ENCODE measurements at places on chromosomes 7 and 10.

GRCh38 chr7:132398253-132398925 is 177.9 kb downstream of the PLXNA4 start:
- DNase-seq = no peak

GRCh38 chr7:30936650-30937245 is 25.1 kb downstream of the AQP1 start:
- DNase-seq = no peak

DNA sequence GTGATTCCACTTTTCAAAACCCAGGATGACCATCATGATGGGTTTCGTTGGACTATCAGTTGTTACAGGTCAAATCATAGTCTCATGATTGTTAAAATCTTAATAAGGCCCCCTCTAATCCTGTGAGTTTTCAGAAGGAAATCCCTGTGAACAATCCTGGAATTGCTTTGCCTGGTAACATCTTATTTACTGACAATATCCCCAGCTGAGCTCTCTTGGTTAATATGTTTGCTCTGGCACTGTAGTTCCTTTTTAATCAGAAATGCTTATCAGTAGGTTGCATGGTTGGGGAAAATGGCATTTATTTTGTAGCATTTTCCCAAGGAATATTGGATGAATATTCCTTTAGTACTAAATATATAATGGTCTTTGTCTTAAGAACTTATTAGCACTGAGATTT is 163.9 kb downstream of the TCF7L2 start:
- DNase-seq = no peak

- DNase-seq = no peak
Observed at GRCh38 chr10:86367152-86367951, 757 bp upstream of the GRID1 start.

GRCh38 chr7:6127110-6127490 is 95.9 kb downstream of the ANKRD61 start:
- DNase-seq = no peak

DNA sequence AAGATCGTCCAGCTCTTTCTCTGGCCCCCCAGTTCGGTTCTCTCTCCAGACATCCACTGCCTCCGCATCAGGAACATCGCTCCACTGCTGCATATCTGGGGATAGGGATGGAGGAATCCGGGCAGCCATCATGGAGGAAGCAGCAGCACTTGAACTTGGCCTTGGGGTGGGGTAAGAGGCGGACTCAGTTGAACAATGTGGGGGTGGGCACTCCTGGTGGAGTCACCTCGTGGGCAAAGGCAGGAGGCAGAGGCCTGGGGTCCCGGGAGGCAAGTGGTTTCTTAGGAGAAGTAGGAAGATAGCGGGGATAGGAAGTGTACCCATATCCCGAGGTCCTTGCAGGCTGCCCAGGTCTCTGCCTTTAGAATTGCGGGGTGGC is 98.3 kb downstream of the CHST15 start:
- no peak for DNase-seq

GRCh38 chr7:80183900-80184685 is 49.5 kb downstream of the GNAI1 start:
- no peak for DNase-seq

- DNase-seq = no peak
Observed at GRCh38 chr7:143519411-143520131, 41.9 kb downstream of the TAS2R41 start.

GRCh38 chr10:12768156-12769100 is 233.1 kb downstream of the CCDC3 start:
- DNase-seq = no peak
